ENCODE measurements at places on chromosomes 4 and X. TPM values are rescaled to one million over a fixed set of nuclear protein-coding genes. Genes with fewer than 3 reads are reported as not detected.

- no peaks in the 10 kb centered on the region for H3K4me1 ChIP-seq
- H3K27me3 ChIP-seq, result no peaks in the 10 kb centered on the region
- DNase-seq, result no peak
- no peaks in the 10 kb centered on the region for H3K36me3 ChIP-seq
Measured at GRCh38 chr4:109914322-109914721, 1.6 kb downstream of the EGF start.

The PAGE2B gene
- not detected for total RNA-seq

- DNase-seq, result no peak
- no peaks in the 10 kb centered on the region for H3K4me1 ChIP-seq
- no peak overlapping the region for H3K4me3 ChIP-seq
- H3K27ac ChIP-seq, result no peak overlapping the region
- no peaks in the 10 kb centered on the region for H3K27me3 ChIP-seq
- peaks cover 4% of the 10 kb centered on the region for H3K36me3 ChIP-seq
Measured at GRCh38 chr4:42543126-42543525, 113.8 kb downstream of the ATP8A1 start.

DNA sequence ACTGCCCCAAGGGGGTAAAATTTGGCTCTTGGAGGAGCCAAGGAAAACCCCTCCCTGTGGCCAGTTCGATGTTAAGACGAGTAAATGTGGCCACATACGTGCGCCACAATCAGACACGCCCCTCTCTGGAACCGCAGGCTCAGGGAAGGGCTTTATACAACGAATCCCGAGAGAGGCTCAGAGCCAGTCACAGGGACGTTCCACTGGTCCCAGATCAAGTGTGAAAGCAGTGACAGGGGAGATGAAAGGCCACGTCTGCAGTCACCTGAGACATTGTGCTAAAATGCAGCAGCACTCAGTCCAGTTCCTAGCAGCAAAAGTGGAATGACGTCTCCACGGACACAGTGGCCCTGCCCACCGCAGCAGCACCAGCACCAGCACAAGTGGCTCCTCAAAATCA lies 68.0 kb downstream of the ACOX3 start:
- no peaks in the 10 kb centered on the region for H3K27me3 ChIP-seq
- no peak overlapping the region for H3K4me3 ChIP-seq
- DNase-seq, result no peak
- no peaks in the 10 kb centered on the region for H3K4me1 ChIP-seq
- H3K36me3 ChIP-seq, result peaks cover 66% of the 10 kb centered on the region

The RPS3A gene
- total RNA-seq, result 2,881 TPM

DNA sequence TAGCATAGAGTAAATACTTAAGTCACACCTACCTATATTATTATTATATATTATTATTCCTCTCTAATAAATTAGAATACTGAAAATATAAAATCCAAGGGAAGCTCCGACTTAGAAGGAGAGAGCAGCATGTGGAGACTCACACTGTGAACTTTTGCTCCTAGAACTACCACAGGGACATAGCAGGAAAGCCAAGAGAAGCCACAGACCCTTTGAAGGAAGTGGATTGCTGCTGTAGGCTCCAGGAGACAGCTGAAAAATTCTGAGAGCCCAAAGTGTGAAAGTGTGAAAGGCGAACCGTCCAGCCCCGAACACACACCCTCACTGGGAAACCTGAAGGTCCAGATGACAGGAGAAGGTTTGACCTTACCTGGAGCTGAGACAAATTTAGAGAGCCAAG lies 177.0 kb downstream of the FAM13A start:
- no peaks in the 10 kb centered on the region for H3K36me3 ChIP-seq
- no peak overlapping the region for H3K4me3 ChIP-seq
- no peak overlapping the region for H3K27ac ChIP-seq
- H3K4me1 ChIP-seq, result peaks cover 16% of the 10 kb centered on the region
- no peak for DNase-seq

- H3K27ac ChIP-seq, result no peak overlapping the region
- no peak for DNase-seq
- no peak overlapping the region for H3K4me3 ChIP-seq
- no peaks in the 10 kb centered on the region for H3K27me3 ChIP-seq
Measured at GRCh38 chrX:115894087-115894486, 276.5 kb upstream of the AGTR2 start.

- no peaks in the 10 kb centered on the region for H3K4me1 ChIP-seq
- H3K36me3 ChIP-seq, result no peaks in the 10 kb centered on the region
- no peak overlapping the region for H3K27ac ChIP-seq
- no peak for DNase-seq
- no peak overlapping the region for H3K4me3 ChIP-seq
- no peaks in the 10 kb centered on the region for H3K27me3 ChIP-seq
Measured at GRCh38 chrX:38871129-38872029, 70.1 kb downstream of the MID1IP1 start.

DNA sequence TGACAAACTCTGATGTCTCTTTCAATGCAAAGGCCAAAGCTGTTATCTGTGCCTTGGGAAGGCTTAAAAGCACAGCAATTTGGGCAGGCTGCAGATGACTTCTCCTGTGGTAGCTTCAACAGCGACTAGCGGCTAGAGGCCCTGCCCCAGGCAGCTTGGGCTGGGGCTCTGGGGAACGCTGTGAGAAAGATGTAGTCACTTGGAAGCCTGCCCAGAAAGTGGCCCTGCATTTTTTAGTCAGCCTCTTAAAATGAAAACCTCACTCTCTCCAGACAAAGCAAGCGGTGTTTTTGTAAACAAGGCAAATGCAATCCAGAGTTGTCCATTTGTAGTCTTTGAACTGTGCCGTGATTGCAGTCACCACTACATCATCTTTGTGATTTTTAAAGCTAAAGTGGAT lies 27.5 kb downstream of the PCYT1B start:
- peak; percentile 54 for DNase-seq
- H3K4me3 ChIP-seq, result no peak overlapping the region
- H3K27ac ChIP-seq, result no peak overlapping the region
- H3K27me3 ChIP-seq, result no peaks in the 10 kb centered on the region

DNA sequence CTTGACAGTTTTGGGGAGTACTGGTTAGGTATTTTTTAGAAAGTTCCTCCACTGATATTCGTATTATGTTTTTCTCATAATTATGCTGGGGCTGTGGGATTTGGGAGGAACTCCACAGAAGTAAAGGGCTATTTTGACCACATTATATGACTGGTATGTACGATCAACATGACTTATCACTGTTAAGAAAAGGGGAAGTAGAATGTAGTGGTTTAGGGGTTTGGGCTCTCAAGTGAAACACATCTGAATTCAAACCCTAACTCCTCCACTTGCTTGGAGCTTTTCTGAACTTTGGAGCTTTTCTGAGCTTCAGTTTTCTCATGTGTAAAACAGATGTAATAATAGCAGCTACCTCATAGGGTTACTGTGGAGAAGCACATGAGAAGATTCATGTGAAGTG lies 96.4 kb upstream of the C1GALT1C1 start:
- no peaks in the 10 kb centered on the region for H3K36me3 ChIP-seq
- H3K4me1 ChIP-seq, result no peaks in the 10 kb centered on the region
- no peak for DNase-seq
- no peak overlapping the region for H3K27ac ChIP-seq
- H3K27me3 ChIP-seq, result no peaks in the 10 kb centered on the region

DNA sequence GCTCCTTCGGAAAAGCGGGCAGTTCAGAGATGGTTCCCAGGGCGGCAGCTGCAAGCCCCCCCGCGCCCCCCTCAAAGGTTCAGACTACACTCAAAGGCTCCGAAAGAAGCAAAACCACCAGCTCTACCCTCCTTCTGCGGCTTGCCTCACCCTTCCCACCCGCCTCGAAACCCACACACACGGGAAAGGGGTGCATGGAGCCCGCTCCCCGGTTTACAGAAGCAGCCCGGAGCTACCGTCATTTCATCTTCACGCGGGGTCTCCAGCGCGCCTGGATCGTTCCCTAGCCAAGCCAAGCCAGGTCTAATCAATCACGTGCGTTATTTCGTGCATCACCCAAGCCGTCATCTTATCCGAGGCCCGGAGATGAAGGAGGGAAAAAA lies 1.2 kb downstream of the NLGN4X start:
- H3K4me1 ChIP-seq, result no peaks in the 10 kb centered on the region
- no peaks in the 10 kb centered on the region for H3K36me3 ChIP-seq
- H3K27ac ChIP-seq, result no peak overlapping the region
- peaks cover 34% of the 10 kb centered on the region for H3K27me3 ChIP-seq

GRCh38 chr4:30753316-30753715 lies 33.1 kb downstream of the PCDH7 start:
- H3K27ac ChIP-seq, result peak overlapping the region; percentile 61
- DNase-seq, result peak; percentile 51
- no peak overlapping the region for H3K4me3 ChIP-seq
- peaks cover 7% of the 10 kb centered on the region for H3K4me1 ChIP-seq

GRCh38 chr4:178185517-178185916 lies 743.3 kb upstream of the AGA start:
- no peaks in the 10 kb centered on the region for H3K36me3 ChIP-seq
- H3K4me3 ChIP-seq, result no peak overlapping the region
- no peaks in the 10 kb centered on the region for H3K27me3 ChIP-seq
- no peaks in the 10 kb centered on the region for H3K4me1 ChIP-seq
- no peak for DNase-seq

DNA sequence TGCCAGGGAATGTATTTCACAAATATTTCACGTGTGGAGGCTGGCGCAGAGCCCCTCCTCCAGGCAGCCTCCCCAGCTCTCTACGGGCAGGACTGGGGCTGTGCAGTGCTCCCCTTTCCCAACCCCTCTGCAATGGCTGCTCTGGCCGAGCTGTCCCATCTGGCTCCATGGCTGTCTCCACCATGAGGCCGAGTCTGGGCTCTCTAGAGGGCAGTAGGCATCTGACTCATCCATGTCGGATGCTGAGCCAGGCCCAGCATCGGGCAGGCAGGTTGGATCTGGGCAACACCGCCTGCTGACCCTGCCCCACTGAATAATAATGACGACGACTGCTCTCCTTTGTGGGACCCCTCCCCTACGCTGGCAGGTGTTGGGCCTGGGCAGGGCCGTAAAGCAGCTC lies 11.0 kb upstream of the SH3TC1 start:
- H3K27ac ChIP-seq, result no peak overlapping the region
- no peak for DNase-seq
- no peak overlapping the region for H3K4me3 ChIP-seq
- no peaks in the 10 kb centered on the region for H3K36me3 ChIP-seq
- no peaks in the 10 kb centered on the region for H3K27me3 ChIP-seq

The PCDH18 gene
- total RNA-seq, result 16.7 TPM

GRCh38 chr4:90142081-90142480 lies 14.9 kb downstream of the CCSER1 start:
- H3K36me3 ChIP-seq, result no peaks in the 10 kb centered on the region
- H3K4me1 ChIP-seq, result no peaks in the 10 kb centered on the region
- H3K27ac ChIP-seq, result no peak overlapping the region
- no peaks in the 10 kb centered on the region for H3K27me3 ChIP-seq
- no peak overlapping the region for H3K4me3 ChIP-seq

GRCh38 chrX:67893931-67894330 lies 350.1 kb downstream of the AR start:
- H3K27me3 ChIP-seq, result no peaks in the 10 kb centered on the region
- no peak for DNase-seq
- no peak overlapping the region for H3K4me3 ChIP-seq
